Stimulated activated CD4-positive, alpha-beta T cell treated with anti-CD3 and anti-CD28 coated beads, Interleukin-4, amount 100 ng/mL, for 48 hours (primary cell): ENCODE measurements at places on chromosomes 6 and 20.

- DNase-seq = no peak
Measured at GRCh38 chr6:33875696-33876095, 71.9 kb upstream of the MLN start.

GRCh38 chr20:29878281-29878741 lies 1379.2 kb upstream of the DEFB115 start:
- DNase-seq = no peak

DNA sequence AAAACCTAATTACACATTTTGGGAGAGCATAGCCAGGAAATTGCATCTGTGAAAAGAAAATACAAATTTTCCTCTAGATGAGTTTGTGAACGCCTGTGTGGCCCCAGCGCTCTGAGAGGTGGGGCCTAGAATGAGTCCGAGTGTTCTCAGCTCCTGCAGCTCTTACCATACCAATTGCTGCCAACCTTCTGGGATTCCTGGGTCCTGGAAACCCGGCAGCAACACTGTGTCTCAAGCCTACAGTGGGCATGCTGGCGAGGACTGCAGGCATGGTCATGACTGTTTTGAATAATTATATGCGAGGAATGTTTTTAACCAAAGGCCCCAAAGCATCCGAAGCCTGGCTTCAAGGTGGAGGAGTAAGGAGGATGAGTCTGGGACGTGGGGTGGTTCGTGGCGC lies 90.4 kb downstream of the SERAC1 start:
- no peak for DNase-seq

- no peak for DNase-seq
Measured at GRCh38 chr6:136752554-136752953, 39.7 kb downstream of the MAP3K5 start.

GRCh38 chr6:130890521-130890971 lies 63.3 kb downstream of the SMLR1 start:
- no peak for DNase-seq

GRCh38 chr20:2618815-2619214 lies 33.6 kb upstream of the NOP56 start:
- no peak for DNase-seq

DNA sequence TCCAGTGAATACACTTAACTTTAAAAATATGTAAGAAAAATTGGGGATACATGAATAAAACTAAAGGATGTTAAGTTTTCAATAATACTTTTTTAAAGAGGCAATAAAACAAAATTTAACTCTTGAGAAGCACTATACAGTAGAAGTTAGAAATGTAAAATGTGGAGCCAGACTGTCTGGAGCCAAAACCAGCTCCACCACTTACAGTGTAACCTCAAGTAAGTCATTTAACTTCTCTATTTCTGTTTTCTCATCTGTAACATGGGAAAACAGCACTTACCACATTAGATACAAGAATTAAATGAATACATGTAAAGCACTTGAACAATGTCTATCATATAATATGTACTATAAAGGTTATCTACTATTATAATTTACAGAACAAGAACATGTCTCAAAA lies 6.7 kb downstream of the ATG5 start:
- DNase-seq = no peak

GRCh38 chr6:139905404-139906052 lies 531.1 kb upstream of the CITED2 start:
- no peak for DNase-seq

DNA sequence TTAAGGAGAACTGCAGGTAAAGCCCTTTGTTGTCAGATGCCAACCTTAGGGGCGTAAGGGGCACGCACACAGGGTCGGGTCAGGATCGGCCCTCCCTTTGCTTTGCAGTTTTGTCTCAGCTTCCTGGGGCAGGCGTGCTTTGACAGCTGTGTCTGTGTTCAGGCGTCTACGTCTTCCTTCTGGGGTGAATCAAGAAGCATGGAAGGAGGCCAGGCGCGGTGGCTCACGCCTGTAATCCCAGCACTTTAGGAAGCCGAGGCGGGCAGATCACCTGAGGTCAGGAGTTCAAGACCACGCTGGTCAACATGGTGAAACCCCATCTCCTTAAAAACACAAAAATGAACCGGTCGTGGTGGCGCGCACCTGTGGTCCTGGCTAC lies 1.3 kb downstream of the ZGPAT start:
- DNase-seq = no peak

- DNase-seq = no peak
Measured at GRCh38 chr6:151914484-151914883, 107.0 kb downstream of the ESR1 start.

DNA sequence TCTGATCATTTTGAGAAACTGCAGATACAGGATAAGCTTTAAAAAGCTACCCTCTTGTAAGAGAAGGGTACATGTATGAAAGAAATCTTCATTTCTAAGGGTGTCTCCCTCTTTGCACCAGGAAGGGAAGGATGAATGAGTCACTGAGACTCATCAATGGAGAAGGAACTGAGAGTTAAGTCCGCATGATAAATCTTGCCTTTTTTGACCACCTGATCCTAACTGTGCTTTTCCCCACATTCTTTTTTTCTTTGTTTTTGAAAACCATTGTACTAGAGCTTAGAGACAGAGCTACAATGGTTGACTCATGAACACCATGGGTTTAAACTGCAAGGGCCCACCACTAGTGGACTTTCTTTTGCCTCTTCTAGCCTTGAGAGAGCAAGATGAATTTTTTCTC lies 353.0 kb upstream of the RGS17 start:
- DNase-seq = no peak

GRCh38 chr20:49281913-49282467 lies 4.1 kb upstream of the ZNFX1 start:
- no peak for DNase-seq

GRCh38 chr6:72111611-72112010 lies 225.3 kb downstream of the RIMS1 start:
- DNase-seq = no peak

- DNase-seq = no peak
Measured at GRCh38 chr6:169862043-169862891, 110.8 kb downstream of the ERMARD start.

- DNase-seq = no peak
Measured at GRCh38 chr6:91569071-91569470, 982.2 kb upstream of the MAP3K7 start.

DNA sequence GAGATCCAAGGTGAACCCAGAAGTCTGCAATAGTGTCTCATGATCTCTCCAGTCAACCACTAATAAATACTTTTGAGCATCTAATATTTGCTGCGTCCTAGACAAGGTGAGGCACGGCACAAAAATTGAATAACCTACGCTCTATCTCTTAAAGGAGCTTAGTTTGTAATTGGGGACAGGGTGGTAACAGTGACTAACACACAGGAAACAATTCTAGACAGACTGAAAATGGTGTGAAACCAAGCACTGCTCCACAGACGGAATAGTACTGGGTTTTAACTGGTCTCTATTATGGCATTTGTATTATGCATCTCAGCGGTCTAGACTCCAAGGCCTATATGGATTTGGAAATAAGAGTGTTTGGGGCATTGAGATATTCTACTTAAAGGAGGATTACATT lies 120.1 kb downstream of the CLIC5 start:
- DNase-seq = no peak

DNA sequence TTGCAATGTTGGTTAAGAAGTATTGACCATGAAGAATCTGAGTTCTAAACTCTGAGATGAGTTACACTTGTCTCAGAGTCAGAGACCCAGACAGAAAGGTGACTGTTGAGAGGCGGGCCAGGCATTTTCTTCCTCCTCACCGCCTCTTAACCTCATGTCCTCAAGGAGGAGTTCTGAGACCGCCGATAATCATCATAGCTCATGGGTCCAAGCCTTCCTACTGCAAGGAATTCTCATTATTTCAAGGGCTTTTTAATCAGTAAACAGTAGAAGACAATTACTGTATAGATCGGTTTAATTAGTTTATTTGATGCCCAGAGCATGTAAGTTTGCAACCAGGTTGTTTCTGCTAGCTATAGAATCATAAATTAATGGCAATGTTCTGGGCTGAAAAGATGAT lies 382.4 kb upstream of the MMS22L start:
- DNase-seq = no peak

DNA sequence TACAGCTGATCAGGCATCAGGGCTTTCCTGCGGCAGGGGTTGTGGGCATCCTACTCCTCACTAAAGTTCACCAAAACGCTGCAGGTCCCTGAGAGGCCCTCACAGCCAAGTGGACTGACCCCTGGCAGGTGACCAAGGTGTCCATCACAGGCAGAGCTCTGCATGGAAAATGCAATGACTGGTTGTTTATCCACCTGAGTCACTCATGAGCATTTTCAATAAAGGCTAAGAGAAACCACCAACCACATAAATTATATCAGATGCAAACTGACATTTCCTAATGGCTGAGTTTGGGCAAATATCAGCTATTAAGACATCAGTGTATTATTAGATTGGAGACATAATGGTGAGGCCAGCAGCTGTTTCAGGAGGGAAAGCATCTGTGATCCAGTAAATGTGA lies 152.7 kb upstream of the SYNDIG1 start:
- no peak for DNase-seq

- DNase-seq = no peak
Measured at GRCh38 chr20:15491575-15491974, 1081.7 kb downstream of the KIF16B start.

GRCh38 chr6:149166336-149166735 lies 151.2 kb upstream of the TAB2 start:
- no peak for DNase-seq

DNA sequence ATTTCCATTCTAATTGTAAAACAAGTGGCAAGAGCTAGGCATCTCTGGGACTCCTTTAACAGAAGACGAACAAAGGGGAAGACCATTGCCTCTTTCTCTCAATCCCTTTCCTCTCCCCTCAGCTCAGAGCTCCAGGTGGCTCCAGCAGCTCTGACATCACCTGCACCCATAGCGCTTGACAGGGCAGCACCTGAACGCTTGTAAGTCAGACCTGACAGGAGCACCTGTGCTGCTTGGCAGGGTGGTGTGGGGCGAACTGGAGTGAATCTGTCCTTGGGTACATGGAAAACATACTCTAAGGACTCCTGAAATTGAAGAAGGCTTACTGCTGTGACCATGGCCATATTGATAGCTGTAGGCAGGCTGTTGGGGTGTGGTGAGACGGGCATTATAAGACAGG lies 409.5 kb upstream of the AGPAT4 start:
- DNase-seq = no peak

- DNase-seq = no peak
Measured at GRCh38 chr20:41482647-41483552, 116.3 kb upstream of the EMILIN3 start.

- no peak for DNase-seq
Measured at GRCh38 chr20:17490501-17490900, 40.7 kb downstream of the BFSP1 start.

- DNase-seq = no peak
Measured at GRCh38 chr6:129957941-129958898, 60.2 kb upstream of the L3MBTL3 start.

- peak; percentile 37 for DNase-seq
Measured at GRCh38 chr6:41846666-41847237, 48.4 kb downstream of the USP49 start.

- peak; percentile 38 for DNase-seq
Measured at GRCh38 chr6:34182751-34183531, 37.1 kb upstream of the GRM4 start.

GRCh38 chr6:98909236-98909635 lies 38.5 kb downstream of the FBXL4 start:
- no peak for DNase-seq

- no peak for DNase-seq
Measured at GRCh38 chr6:151885234-151885633, 77.8 kb downstream of the ESR1 start.

DNA sequence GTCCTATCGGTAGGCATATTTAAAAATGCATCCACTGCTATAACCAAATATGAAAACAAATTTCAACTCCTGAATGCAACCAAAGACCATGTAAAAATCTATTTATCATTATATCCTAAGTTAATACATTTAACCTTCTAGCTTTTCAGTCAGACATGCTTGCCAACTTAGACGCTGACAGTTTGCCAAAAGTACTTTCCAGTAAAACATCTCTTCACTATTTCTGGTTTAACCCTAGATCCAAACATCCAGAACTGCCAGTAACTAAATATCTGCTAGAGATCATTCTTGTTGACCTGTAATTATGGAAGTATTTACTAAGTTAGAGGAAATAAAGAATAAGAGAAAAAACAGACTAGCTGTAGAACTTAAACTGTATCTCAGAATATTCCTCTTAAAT lies 210.2 kb upstream of the THEMIS start:
- no peak for DNase-seq

- no peak for DNase-seq
Measured at GRCh38 chr6:106446287-106446885, 85.9 kb downstream of the CRYBG1 start.

DNA sequence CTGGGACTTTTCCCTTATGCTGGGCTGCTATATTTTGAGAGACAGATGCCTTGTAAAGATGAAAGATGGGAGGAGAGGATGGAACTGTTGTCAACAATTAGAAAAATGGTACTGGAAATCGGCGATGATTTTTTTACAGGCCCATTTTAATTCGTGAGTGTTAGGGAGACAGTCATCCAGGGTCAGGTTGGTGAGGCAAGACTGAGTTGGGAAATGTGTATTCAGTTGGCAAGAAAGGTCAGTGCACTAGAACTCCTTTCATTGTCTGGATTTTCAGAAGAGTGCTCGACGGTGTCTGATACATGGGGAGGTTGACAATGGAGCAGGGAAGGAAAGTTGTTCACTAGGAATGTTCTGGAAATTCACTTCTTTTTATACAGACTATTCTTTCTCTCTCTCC lies 394.4 kb downstream of the QKI start:
- no peak for DNase-seq

- DNase-seq = no peak
Measured at GRCh38 chr6:19501737-19502245, 335.4 kb upstream of the ID4 start.

GRCh38 chr6:91713911-91714310 lies 1127.0 kb upstream of the MAP3K7 start:
- DNase-seq = no peak

DNA sequence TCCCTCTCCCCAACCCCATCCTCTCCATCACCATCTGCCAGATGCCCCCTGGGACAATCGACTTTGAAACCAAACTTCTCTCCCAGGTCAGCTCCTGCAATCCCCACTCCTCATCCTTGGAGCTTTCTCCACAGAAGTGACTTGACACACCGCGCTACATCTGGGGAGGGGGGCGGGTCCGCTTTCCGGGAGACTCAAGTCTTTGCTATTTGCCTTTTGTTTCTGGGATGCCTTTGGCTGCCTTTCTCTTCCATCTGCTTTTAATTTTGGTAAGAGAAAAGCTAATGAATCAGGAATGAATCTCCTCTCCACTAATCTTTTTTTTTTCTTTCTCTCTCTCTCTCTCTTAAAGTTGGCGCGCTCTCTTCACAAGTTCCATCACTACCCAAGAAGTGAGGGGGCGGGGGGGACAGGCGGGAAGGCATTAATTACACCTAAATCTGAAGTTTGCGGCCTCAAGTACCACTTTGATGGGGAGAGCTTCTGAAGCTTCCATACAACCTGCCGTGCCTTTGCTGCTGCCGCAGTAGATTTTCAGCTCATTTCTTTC lies 664 bp upstream of the TPBG start:
- DNase-seq = no peak

DNA sequence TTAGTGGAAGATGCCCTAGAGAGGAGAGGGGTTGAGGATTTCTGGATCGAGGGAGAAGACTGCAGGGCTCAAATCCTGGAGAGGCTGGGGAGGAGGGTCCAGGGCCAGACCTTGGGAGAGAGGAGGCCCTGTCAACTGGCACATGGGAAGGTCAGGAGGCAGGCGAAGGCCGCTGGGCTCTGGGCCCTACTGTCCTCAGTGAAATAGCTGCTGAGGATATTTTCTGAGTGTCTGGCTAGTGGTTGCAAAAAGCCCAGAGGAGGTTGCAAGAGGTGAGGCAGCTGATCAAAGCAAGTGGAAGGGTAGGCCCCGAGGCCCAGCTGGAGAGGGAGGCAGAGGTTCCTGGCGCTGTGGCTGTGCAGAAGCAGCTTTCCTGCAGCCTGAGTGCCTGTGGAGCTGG lies 103.4 kb upstream of the MLN start:
- DNase-seq = no peak

- no peak for DNase-seq
Measured at GRCh38 chr20:40821429-40821828, 132.4 kb upstream of the MAFB start.
